ENCODE measurements at places on chromosomes 1 and 21.

DNA sequence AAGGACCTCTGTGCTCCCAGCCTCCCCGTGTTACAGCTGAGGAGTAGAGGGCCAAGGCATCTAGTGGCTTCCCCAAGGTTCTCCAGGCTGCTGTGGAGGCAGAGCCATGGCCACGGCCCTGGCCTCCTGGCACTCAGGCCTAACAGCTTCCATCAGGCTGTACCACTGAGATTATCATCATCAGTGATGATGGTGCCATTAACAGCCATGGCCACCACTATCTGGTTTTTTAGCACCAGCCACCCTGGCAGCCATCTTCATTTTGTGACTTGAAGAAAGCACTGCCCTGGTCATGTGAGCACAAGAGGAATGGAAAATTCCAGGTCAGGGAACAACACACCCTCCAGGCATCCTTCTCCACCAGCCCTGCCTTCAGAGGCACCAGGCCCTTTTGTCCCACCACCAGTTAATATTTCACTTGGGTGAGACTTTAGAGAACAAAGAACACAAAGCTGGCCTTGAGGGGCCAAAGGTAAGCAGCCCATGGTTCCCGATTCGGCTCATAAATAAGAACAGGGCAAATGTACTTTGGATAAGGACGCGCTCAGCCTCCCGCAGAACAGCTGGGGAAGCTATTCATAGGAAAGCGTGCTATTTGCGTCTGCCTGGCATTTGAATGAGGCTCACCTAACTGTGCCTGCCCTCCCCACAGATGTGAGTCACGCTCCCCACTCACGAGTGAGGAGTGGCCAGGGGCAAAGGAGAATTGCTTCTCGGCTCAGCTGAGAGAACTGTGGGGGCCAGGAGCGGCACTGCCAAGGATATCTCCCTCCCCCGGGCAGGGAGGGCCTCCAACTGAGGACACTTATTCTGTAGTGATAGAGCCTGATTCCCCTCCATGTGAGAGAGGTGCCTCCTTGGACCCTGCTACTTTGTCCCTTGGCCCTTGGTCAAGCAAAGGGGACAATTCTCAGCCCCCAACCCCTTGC lies 95.6 kb downstream of the CD58 start:
- no peak for DNase-seq

DNA sequence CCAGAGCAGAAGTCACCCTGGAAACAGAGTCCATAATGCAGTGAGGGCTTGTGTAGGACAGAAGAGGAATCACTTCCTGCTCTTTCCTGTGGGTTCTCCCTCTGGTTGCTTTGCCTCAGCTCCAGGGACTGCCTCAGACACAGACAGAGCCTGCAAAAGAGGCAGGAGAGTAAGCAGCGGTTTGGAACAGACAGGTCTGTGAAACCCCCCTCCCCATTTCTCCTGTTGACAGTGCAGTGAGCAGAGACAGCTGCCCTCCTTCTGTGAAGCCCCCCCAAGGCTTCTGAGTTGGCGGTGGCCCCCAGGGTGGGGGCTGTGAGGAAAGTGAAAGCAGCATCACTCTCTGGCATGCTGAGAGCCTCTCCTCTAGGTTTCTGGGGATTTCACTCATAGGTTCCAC lies 53.0 kb downstream of the MAB21L3 start:
- DNase-seq, result no peak

- no peak for DNase-seq
These were observed 65.6 kb upstream of the C1orf174 start for GRCh38 chr1:3965693-3966092.

GRCh38 chr1:43438953-43439581 lies 14.7 kb downstream of the HYI start:
- no peak for DNase-seq

DNA sequence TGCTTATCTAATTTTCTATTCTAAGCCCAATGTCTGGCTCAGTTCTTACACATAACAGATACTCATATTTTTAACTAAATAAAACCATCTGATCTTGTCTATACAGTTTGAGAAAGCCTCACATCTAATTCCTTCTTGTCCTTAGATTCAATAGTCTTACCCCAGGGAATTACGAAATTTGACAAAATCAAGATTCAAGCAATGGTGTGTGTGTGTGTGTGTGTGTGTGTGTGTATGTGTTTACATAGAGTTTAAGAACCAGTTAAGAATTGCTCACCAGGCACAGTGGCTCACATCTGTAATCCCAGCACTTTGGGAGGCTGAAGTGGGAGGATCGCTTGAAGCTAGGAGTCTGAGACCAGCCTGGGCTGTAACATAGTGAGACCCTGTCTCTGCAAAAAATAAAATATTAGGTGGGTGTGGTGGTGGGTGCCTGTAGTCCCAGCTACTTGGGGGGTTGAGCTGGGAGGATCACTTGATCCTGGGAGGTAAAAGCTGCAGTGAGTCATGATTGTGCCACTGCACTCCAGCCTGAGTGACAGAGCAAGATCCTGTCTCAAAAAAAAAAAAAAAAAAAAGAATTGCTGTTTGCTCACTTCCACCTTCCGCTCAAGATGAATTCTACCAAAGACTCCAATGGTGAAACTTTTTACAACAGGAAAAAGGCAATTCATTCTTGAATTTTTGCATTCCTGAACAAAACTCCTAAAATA lies 6.2 kb downstream of the WDR64 start:
- DNase-seq, result no peak

- DNase-seq, result no peak
These were observed 614.0 kb upstream of the CHRM3 start for GRCh38 chr1:238772322-238772721.

DNA sequence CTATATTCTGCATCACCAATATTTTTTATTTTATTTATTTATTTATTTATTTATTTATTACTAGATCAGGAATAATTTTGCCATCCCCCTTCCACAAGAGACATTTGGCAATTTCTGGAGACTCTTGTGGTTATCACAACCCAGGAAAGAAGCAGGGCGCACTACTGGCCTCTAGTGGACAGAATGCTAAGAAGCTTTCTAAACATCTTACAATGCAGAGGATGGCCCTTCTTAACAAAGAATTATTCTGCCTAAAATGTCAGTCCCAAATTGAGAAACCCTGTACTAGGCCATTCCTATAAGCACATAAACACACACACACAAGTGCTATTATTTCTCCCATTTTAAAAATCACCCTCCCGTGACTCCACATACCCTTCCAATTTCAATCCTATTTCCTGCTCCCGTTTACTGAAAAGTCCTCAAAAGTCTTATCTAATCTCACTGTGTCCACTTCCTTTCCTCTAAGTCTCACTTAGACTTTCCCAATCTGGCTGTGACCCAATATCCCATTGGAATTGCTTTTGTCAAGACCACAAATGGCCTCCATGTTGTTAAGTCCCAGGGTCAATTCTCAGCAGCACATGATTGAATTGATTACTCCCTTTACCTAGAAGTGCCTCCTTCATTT lies 43.7 kb upstream of the RNF11 start:
- DNase-seq, result peak; percentile 38

DNA sequence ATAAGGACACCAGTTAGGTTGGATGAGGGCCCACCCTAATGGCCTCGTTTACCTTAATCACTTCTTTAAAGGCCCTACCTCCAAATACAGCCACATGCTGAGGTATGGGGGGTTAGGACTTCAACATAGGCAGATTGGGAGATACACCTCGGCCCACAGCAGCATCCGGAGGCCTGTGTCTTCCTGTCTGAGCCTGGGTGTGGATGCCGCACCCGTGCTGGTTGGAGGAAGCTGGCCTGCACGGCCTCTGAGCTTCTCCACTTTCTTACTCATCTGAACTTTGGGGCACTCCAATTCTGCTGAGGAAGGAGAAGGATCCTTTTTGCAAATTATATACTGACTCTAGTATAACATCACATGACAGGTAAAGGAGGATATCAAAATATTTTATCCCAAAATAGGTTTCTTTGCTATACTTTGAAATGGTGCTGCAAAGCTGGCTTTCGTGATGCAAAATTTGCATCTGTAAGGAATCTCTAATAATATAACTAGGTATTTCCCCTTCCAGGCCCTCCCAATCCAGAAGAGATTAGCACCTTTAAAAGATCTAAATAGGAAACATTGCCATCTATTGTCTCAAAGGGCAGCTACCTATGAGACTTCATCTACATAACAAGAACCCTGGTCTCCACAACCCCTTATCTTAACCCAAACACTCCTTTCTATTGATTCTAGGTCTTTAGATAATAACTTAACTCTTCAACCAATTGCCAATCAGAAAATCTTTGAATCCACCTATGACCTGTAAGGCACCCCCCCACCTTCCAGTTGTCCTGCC lies 247.6 kb downstream of the KCNJ6 start:
- DNase-seq, result no peak

DNA sequence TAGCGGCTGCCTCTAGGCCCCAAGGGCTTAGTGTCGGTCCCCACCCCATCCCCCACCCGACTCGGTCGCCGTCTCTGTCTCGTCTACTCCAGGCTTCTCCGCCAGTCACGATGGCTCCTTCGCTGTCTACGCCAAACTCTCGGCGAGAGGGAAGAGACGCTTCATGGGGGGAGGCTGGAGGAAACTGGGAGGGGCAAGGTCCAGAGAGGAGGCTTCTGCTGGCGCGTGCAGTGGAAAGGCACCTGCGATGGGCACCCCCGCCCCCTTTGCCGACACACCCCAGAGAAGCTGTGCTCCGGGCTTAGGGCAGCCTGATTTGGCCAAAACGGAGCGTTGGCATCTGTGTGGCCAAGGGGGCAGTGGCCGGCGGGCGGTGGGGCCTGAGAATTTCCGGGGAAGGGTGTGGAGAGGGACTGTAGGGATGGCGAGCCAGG lies 1.2 kb upstream of the CSMD2 start:
- DNase-seq, result no peak

GRCh38 chr1:21906173-21907078 lies 30.7 kb downstream of the HSPG2 start:
- DNase-seq, result no peak

DNA sequence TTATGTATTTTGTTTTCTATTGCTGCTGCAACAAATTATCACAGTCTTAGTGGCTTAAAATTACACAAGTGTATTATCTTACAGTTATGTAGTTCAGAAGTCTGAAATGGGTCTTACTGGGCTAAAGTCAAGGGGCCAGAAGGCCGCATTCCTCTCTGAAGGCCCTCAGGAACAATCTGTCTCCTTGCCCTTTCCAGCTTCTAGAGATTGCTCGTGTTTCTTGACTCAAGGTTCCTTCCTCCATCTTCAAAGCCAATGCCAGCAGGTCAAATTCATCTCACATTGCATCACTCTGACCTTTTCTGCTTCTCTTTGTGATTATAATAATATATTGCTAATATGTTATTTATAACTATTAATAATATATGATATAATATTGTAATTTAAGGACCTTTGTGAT lies 97.1 kb downstream of the DIRAS3 start:
- DNase-seq, result no peak

- no peak for DNase-seq
These were observed 862 bp upstream of the SGIP1 start for GRCh38 chr1:66532798-66533783.

DNA sequence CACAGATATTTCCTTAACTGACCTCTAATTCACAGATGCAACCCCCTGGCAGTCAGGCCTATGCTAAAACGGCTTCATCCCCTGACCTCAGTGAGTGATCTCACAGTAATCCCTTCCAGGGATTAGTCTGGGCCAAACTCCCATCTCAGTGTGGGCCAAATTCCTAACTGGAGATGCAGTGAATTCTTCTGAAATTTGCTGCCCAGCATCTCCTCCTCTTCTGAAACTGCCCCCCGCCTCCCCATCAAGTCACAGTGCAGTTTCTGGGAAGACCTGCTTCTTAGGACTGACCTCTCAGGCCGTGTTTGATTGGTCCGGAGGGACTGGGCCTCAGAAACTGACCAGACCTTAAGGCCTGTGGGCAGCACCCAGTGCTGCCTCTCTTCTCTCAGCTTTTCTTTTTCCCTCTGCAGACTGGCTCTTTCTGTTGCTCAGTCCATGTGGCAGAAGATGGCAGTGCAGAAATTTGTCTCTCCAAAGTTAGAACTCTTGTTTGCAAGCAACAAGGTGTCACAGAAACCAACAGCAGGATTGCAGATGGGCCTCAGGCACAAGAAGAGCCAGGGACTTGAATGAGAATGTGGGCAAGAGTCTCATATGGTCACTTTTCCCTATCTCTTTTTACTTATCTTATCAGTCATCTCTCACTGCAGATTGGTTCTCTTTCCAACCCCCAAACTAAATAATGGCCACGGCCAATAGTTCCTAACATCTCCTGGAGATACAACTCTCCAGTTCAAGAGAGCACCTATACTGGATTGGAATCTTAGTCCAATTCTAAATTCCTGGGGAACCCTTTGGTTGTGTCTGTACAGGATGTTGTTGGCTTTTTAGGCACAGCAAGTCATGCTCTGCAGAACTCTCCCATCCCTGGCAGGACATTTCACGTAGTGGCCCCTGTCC lies 95.5 kb upstream of the RALGPS2 start:
- no peak for DNase-seq

DNA sequence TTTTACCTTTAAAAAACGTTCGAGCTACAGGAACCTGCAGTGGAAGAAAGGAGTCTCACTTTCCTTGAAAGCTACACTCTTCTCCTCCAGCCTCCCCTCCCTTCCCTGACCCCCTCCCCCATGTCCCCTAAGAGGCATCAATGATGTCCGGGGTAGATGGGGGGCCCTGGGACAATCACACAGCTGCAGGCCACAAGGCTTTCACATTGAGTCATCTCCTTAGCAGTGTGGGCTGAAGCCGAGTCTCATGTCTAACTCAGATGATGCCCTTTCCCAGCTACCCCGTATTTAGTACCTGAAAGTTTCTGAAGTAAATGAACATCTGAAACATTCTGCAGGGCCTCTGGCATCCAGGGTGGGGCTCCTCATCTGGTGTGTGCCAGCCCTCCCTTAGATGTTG lies 6.3 kb upstream of the GPR25 start:
- no peak for DNase-seq

DNA sequence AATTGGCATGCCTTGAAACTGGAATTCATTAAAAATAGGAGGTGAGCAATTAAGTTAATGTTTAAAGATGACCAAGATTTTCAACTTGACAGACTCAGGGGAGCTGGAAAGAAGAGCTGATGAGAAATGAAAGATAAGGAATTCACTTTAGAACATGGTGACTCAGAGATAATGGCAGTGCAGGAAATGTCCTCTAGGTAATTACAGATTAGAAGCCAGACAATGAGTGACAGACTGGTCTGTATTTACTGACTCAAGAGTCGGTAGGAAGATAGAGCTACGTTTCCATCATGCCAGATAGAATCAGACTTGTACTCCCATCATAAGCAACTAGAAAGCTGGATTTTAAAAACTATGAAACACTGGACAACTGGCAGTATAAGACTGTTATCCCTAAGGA lies 151.6 kb downstream of the AJAP1 start:
- no peak for DNase-seq

- no peak for DNase-seq
These were observed 3.3 kb downstream of the RSRP1 start for GRCh38 chr1:25243907-25244306.

GRCh38 chr1:50109116-50109515 lies 396 bp downstream of the ELAVL4 start:
- no peak for DNase-seq

- no peak for DNase-seq
These were observed 4.5 kb downstream of the AJAP1 start for GRCh38 chr1:4658643-4659628.

GRCh38 chr1:169330927-169331326 lies 36.7 kb downstream of the NME7 start:
- DNase-seq, result no peak
